ENCODE measurements at places on chromosomes 6 and 20.

GRCh38 chr6:26455357-26455970, 2.3 kb upstream of the BTN2A1 start:
- no peak for DNase-seq

DNA sequence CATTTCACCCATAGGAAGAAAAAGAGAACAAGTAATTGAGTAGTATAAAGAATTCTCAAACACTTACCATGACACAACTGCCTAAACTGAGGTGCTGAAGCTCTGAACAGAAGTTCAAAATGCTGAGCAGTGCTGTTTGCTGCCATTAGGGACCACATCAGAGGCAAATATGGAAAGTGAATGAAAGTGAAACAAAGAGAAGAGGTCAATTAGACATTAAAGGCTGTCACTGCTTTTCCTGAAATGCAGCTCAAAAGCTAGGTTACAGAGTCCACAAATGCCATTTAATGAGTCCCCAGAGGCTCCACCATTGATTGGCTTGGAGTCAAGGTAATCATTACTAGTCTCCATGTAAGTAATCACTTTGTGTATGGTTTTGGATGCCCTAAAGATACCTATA, 46.1 kb downstream of the POU3F2 start:
- DNase-seq, result no peak

DNA sequence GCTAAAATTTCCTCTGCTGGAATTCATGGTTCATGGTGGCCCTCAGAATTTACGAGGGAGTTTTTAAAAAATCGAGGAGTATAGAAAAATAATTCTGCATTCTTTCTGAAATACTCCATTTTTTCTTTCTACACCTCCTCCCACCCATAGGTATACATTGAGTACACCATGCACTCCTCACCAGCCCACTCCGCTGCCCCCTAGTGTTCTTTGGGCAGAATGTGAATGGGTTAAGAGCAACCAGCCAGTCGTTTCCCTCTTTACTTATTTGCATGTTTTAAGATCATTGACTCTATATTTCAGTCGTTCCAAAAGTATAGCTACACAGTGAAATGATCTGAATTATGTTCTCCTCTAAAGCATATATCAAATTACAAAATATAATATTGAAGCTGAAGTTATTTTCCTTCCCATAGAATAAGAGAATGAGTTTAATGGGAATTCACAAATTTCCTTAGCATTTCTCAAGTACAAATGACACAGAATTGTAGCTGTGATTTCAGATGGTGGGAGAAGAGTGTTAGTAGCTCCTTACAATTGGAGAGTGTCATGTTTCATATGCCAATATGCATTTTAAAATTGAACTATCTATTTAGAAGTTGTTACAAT, 977.7 kb upstream of the SLC35B3 start:
- no peak for DNase-seq

DNA sequence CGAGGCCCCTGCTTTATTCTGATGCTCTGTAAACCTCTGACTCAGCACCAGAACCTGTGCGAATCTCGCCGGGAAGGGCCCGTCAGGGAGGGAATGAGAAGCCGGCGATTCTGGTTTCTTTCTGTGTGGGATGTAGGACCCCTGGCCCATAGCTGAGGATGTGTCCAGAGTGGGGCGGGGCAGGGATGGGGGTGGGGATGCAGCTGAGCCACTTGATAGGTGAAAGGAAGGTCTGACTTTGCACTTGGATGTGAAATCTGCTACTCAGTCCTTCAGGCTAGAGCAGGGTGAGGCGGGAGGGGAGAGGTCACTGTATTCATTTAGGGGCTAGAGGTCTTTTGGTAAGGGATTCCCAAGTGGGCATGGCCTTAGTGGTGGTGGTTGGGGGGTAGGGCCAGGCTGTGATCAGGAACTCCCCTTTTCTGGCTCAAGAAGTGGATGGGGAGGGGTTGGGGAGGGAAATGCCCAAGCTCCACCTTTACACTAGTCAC, 2.3 kb downstream of the TOX2 start:
- DNase-seq, result no peak

DNA sequence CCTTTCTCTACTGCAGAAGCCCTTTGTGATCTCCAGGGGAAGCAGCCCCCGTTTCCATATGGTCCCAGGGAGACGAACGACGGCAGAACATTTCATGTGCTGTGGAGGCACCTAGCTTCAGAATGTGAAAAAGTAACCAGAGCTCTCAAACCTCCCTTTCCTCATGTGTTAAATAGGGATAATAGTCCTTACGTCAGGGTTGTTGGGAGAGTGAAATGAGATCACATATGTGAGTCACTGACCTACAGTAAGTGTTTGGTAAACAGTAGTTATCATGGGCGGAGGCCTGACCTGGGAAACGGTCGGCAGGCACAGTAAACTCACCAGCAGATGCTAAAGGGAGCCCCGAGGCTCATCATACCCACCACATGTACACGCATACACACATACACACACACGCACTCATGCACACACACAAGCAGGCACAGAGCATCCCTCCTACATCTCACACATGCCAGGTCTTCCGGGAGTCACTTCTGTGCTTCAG, 89.7 kb downstream of the LY86 start:
- no peak for DNase-seq

DNA sequence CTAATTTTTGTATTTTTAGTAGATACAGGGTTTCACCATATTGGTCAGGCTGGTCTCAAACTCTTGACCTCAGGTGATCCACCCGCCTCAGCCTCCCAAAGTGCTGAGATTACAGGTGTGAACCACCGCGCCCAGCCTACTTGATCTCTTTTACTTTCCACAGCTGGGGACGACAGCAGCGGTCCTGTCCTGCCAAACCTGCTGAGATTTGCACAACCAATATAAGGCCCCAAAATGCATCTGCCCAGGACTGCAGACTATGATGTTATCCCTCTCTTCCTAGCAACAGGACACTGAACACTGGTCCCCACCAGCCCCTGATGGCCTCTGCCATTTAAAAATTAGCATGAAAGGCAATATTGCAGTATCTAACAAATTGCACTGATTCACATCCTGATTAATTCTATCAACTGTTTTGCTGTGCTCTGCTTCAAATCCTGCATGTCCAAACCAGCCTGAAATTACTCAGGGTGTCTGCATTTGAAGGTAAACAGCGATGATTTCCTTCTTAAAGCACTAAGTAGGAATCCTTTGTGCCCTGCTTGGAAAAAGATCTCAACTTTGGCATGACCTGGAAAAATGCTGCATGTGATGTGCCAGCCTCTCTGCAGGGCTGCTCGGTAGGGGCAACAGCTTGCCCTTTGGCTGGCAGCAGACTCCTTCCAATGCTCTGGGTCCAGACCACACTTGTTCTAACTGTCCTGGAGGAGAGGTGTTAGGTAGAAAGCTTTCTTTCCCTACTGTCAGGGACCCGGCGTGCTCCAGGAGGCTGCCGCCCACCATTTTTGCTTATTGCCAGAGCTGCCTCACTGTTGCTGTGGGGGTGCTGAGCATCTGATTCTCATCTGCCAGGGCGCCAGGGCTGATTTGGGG, 27.4 kb upstream of the PXDC1 start:
- DNase-seq, result no peak

- no peak for DNase-seq
Measured at GRCh38 chr6:150894935-150895552, 29.5 kb downstream of the MTHFD1L start.

DNA sequence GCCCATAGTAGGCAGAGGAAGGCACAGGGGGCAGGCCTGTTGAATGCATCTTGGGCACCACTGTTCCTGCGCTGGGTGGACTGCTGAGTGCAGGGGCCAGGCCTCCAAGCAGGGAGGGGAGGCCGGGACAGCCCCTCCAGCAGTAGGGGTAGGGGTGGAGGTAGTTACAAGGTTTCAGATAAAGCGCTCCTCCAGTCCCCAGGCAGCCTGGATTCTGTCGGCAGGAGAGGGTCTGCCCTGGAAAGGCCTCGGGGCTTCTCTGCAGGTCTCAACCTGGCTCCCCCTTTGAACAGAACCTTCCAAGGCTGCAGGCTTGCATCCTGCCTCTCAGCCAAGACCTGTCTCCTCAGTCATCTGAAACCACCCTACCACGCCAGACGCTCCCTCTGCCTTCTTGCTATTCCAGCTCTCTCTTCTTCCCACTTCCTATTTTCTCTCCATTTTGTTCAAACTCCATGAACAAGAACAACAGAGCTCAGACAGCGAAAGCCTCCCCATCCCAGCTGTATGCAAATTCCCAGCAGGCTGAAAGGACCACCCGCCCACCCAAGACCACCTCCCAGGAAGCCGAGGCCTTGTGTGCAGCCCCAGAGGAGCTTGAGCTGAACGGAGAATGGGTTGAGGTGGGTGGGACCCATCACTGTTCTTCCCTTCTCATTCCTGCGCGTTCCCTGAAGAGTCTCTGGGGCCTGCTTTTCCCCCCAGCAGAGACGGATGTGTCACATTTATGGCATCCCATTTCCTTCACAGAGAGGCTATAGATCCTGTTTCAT, 1.4 kb downstream of the MLN start:
- DNase-seq, result no peak

DNA sequence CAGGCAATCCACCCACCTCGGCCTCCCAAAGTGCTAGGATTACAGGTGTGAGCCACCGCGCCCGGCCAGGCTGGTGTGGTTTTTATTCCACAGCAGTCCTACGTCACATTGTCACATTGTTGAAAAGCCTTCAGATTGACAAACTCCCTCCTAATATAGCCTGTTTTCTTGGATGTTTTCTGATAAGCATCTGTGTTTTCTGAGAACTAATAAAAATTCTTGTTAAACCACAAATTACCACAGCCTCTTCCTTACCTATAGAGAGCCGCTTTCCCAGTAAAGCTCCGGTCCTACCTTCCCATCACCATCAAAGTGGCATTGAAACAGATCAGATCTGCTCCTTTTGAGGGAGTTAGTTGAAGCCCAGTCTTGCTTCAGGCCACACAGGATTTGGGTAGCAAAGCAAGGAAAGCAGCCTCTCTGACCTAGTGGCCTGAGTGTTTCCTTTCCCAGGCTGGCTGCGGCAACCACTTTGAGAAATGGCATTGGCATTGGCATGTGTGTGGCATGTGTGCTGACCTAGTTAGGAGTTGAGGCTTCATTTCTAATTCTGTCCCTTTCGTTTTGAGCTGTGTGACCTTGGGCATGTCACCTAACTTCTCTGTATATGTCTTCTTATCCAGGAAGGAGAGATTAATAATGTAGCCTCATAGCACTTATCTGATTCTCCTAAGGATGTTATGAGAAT, 1.7 kb upstream of the PKIG start:
- no peak for DNase-seq

DNA sequence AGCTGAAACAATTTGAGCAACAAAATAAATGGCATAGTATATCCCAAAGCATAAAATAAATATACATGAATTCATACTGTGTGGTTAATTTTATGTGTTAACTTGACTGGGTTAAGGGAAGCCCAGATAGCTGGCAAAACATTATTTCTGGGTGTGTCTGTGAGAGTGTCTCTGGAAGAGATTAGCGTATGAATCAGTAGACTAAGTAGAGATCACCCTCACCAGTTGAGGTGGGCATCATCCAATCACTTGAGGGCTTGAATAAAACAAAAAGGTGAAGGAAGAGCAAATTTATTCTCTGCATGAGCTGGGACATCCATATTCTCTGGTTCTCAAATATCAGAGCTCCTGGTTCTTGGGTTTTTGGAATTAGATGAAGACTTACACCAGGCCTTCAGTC, 17.9 kb downstream of the SLC22A16 start:
- no peak for DNase-seq

DNA sequence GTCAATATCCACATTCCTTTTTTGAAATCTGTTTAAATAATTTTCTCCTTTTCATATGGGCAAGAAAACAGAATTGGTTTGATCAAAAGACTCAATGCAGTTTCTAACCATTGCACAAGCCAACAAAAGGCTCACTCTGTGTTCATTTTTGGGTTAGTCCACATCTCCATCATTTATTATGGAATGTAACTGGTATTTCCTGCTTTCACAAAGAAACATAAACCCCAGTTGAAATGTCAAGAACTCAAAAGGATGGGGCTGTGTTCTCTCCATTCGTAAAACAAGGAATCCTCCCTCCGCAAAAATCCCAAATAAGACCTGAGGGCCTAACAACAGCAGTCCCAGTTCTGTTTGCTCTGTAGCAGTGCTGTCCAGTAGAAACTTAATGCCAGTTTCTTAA, 420.9 kb downstream of the GJA1 start:
- no peak for DNase-seq

GRCh38 chr20:41769592-41770018, 151.4 kb upstream of the CHD6 start:
- DNase-seq, result no peak

DNA sequence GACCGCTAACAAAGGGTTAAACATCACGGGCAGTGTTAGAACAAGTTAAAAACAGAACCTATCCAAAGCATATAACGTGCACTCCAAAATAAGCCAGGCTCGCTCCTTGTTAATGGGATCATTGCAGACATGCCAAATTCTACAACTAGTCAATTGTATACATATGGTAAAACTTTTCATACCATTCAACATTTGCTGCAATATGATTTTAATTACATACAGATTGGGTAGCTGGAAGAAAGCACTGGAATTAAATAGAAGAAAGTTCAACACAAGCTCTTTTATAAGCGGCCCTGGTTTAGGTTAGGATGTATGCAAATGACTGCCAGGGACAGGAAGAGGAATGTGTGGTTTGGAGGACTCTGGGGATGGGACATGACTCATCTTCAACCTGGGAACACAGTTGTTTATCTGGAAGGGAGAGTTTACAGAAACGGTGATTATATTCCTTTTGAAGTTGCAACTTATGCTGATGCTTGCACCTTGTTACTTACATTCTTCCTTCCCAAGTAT, 62.5 kb upstream of the TIAM2 start:
- DNase-seq, result no peak

GRCh38 chr6:139569566-139569965, 195.1 kb upstream of the CITED2 start:
- no peak for DNase-seq

GRCh38 chr6:138038142-138038870, 68.9 kb downstream of the PERP start:
- no peak for DNase-seq

GRCh38 chr6:80126657-80127345, 20.3 kb downstream of the BCKDHB start:
- DNase-seq, result no peak

- peak; percentile 63 for DNase-seq
Measured at GRCh38 chr20:21125072-21125848, 622 bp upstream of the KIZ start.

DNA sequence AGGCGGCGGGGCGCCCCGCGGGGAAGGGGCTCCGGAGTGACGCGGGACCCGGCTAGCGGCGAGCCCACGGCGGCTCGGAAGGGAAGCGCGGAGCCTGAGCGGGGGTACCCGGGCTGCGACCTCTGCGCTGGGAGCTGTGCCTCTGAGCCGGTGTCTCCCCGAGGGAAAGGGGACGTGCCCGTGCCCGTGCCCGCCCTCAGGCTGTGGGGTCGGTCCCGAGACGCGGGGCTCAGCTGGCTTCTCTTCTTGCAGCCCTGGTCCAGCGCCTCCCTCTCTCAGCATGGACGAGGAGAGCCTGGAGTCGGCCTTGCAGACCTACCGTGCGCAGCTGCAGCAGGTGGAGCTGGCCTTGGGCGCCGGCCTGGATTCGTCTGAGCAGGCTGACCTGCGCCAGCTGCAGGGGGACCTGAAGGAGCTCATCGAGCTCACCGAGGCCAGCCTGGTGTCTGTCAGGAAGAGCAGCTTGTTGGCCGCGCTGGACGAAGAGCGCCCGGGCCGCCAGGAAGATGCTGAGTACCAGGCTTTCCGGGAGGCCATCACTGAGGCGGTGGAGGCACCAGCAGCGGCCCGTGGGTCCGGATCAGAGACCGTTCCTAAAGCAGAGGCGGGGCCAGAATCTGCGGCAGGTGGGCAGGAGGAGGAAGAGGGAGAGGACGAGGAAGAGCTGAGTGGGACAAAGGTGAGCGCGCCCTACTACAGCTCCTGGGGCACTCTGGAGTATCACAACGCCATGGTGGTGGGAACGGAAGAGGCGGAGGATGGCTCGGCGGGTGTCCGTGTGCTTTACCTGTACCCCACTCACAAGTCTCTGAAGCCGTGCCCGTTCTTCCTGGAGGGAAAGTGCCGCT, 686 bp downstream of the ZGPAT start:
- peak; percentile 63 for DNase-seq
